NCI-H446 treated with DMSO at 0.1 percent for 48 hours (cell line): ENCODE measurements at places on chromosomes 1 and 21.

- DNase-seq, result no peak
Measured at GRCh38 chr1:5493851-5494311, 498.3 kb downstream of the NPHP4 start.

- no peak for DNase-seq
Measured at GRCh38 chr1:75083223-75083622, 51.0 kb upstream of the LHX8 start.

DNA sequence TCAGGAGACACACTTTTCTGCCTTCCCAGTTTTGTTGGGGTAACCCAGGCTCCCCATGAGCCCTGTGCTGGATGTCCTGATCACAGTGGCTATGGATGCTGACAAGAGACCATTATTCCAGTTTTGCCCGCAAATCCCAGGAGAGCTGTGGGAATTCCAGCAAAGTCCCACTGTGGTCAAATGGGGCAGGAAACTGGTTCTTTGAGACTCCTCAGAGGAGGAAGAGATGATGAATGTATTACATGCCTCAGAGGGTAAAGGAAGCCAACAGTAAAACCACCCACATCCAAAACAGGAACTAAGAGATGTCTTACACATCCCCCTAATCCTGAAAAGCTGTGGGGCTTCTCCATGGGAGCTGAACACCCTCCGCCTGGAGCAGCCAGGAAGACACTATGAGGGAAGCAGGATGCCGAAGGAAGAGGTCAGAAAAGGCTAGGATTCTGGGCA, 12.8 kb upstream of the MPZL1 start:
- DNase-seq, result no peak

GRCh38 chr1:21903638-21904453, 33.3 kb downstream of the HSPG2 start:
- no peak for DNase-seq

- no peak for DNase-seq
Measured at GRCh38 chr1:58805716-58806571, 22.1 kb upstream of the JUN start.

DNA sequence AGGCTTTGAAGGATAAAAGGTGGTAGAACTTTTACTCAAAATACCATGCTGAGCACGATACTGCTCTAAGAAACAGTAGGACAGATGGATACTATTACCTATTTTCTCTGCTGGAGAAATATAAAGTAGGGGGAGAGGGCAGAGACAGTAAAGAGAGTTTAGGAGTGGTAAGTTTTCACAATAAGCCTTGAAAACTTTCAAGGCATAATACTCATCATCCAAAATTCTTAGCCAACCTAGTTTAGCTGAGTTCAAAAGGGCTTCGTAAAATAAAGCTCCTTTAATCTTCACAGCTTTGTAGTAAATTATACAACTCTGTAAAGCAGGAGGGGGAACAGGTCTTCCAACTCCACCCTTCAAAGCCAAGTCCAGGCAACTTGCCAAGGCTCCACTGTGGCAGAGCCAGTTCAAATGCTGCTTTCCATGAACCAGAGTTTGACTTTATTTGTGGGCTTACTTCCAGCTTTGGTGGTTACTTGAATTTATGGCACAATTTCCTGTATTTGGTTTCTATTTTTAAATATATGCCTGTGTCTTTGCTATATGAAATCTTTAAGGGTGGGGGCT, 15.5 kb downstream of the TEX38 start:
- peak; percentile 87 for DNase-seq

GRCh38 chr1:6241887-6242740, 1.9 kb upstream of the HES3 start:
- DNase-seq, result no peak

DNA sequence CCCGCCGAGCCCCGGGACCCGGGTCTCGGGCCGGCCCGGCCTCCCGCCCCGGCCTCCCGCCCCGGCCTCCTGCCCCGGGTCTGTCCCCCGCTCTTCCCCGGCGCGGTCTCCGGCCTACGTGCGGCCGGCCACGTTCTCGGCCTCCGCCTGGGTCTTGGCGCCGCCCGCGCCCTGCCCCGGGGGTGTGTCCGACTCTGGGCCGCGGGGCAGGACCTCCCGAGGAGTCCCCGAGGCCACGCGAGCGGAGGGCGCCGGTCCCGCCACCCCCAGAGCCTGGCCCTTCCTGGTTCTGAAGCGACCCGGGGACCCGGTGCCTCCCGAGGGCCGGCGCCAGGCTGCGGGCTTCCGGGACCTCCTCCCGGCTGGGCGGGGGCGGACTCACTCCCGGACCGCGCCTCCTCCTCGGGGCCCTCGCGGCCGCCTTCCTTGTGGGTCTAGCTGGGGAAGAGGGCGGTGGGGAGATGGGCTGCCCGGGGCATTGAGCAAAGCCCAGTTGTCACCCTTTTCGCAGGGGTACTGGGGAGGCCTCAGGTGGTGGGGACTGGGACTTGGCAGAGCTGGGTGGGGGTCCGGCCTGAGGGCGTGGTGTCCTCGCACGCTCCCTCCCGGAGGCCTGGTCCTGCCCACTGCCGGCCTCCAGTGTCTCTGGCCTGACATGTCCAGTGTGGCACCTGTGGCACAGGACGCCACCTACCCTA, 558 bp downstream of the PFKL start:
- no peak for DNase-seq

- no peak for DNase-seq
Measured at GRCh38 chr1:183267646-183268431, 81.8 kb downstream of the LAMC2 start.

DNA sequence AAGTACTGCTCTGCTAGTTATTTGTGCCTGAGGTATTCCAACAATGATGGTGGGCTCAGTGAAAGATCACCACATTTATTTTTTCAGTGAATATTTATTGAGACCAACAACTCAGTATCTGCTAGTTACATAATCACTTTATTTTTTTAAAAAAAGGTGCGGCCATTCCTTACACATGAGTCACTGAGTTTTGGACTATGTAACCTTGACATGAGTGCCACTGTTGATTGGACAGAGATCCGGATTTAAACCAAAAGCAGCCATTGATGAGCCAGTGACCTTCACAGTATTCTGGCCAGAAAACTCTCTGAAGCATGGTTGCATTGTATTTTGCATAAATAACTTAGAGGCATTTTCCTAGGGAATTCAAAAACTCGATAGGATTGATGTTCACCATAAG, 79.5 kb downstream of the NUF2 start:
- no peak for DNase-seq

- no peak for DNase-seq
Measured at GRCh38 chr1:35809114-35810095, 1.6 kb downstream of the AGO4 start.

DNA sequence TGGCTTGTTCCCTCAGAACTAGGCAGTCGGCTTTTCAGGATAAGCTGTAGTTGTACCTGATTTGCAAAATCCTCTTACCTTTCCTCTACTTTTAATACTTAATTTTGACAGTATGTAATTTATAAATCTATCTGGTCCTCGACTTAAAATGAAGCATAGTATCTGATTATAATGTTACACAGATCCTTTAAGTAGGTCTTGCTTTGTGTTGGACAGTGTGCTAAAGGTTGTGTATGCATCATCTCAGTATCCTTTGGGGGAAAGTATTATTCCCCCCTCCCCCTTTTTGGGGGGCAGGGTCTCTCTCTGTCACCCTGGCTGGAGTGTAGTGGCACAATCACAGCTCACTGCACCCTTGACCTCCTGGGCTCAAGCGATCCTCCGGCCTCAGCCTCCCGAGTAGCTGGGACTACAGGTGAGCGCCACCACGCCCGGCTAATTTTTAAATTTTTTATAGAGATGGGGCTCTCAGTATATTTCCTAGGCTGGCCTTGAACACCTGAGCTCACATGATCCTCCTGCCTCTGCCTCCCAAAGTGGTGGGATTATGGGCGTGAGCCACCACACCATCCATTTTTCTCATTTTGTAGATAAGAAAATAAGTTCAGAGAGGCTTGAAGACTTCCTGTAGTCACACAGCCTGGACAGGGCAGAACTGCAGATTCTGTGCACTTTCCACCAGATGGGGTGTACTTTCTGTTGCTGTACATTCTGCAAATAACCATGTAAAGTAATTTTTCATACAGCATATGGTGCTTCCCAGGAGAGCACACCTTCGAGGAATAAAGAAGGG, 791 bp upstream of the STX6 start:
- no peak for DNase-seq

DNA sequence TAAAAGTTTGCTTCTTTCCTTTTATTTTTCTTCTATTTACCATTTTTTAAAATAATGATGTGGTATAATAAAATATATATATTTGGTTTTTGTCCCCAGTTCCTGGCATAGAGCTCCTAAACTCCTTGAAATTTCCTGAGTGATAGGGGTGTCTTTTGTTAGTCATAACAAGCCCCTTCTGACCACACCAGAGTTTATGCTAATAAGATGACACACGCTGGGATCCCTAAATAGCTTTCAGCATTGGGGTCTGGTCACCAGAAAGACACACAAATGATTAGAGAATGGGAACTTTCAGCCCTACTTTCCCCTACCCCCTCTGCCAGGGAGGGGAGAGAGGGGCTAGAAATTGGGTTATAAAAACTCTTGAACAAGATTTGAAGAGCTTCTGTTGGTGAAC, 56.2 kb downstream of the COL24A1 start:
- no peak for DNase-seq

GRCh38 chr21:41665766-41666595, 100.9 kb downstream of the RIPK4 start:
- DNase-seq, result no peak

DNA sequence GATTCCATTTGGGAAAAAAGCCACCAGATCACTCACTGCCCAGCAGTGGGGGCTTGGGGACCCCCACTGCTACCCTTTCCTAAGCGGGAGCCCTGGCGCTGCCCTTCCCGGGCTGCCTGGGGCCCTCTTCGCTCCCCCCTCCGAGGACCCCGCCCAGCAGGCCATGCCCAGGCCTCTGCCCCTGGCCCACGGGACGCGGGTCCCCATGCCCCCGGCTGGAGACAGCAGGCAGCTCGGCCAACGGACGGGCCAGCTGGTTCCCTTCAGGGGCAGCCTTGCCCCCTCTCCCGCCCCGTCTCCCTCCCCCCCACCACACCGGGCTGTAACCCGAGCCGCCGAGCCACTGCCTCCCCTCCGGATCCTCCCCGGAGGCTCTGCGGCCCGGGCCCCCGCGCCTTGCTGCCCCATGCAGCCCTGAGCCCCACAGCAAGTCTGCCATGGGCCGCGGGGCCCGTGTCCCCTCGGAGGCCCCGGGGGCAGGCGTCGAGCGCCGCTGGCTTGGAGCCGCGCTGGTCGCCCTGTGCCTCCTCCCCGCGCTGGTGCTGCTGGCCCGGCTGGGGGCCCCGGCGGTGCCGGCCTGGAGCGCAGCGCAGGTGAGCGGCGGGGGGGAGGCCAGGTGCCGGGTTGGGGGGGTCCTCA, at the start of gene MMP23B:
Gene MMP23B (plus strand): TSS at position 392 of the 639 bp plus-strand sequence. CDS start 46 bp downstream, at position 438.
- no peak for DNase-seq

DNA sequence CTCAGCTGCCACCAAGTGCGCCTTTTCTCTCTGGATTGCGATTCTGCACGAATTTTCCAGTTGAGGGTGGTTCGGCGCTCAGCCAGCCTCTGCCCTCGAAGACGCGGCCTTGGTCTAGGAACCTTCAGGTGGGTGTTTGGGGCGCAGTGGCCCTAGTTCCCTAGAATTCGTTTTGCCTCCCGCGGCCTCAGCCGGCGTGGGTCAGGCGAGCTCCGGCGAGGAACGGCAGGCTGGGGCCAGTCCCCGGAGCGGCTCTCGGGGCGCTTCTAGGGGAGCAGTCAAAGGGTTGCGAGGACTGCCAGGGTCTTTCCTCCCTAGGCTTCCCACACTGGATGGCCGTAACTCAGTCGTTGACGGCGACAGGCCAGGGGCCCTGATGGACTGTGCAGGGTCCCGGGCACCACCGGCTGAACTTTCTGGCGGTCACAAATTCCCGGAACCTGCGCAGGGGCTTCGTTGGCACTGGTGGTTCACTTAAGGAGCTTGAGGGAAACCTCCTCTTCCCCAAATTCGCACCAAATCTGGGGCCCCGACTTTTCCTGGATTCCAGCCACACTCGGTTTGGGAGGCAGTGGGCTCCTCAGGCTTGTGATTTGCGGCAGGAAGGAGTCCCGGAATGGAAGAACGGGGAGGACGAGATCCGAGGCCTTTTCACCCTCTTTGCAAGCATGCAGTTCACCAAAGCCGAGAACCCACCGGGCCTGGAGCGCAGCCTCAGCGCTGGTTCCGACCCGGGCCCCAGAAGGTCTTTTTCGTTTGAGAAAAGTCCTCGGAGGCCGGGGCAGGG, 1.2 kb downstream of the DMBX1 start:
- DNase-seq, result no peak

GRCh38 chr1:227793948-227794816, 21.3 kb upstream of the PRSS38 start:
- DNase-seq, result no peak

DNA sequence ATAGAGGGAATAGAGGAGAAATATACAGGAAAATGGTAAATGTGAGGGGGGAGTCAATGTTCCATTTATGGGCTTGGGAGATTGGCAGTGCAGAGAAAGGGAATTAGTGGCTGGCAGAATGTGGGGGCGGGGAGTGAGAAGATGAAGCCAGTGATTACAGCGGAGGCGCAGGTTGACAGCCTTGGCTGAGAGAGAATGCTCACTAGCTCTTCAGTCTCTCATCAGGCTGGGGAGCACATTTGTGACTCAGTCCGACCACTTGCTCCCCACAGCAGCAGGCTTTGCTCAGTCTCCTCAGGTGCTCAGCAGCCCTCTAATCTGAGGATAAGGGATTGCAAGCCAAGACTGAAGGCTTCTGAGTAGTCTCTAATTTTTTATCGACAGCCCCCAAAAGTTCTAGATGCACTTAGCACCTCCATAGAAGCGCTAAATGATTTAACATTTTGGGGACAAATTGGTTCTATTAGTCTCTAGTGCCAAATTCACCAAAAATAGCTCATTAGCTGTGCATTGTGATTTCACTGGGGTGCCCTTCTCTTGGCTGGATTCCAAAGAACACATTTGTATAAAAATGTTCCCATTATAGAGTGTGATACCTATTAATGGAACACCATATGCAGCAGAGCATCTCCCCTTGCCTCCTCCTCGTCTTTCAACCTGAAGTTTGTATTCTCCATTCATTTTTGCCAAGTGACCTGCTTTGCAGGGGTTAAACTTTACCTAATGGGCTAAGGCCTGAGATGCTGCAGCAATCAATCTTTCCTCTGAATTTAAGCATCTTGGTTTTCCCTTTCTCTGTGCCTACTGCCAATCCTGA, 191.8 kb downstream of the ZNF326 start:
- DNase-seq, result no peak

DNA sequence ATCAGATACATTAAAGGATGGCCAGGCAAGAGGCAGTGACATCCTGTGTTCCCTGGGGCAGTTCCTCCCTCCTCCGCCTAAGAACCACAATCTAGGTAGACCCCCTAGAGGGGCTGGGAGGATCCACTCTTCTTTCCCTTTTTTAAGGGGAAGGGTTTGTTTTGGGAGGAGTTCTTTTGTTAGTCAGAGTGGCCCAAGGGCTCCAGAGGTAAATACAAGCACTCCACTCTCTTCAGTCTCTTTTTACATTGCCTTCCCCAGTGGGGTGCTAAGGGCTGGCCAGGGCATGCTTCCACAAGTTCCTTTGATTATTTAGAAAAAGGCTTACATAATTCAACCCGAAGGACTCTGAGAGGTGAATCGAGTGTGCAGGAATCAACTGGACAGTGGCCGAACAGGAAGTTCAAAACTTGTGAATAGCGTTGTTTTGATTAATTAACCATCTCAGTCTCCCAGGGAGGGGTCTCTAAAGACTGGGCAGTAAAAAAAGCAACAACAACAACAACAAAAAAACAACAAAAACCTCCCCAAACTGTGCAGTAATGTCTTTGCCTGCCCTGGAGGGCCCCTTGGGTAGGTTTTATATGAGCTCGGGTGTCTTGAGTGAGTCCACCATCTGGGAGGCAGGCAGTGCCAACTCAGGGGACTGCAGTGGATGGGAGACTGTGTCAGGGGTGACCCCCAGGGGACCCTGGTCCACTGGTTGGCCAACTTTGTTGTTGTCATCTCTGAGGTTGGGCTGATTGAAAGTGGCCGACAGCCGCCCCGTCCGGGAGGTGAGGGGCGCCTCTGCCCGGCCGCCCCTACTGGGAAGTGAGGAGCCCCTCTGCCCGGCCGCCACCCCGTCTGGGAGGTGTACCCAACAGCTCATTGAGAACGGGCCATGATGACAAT, 33.2 kb upstream of the ENO1 start:
- no peak for DNase-seq
